Right lung (tissue), 10 donors: ENCODE measurements at places on chromosomes 1 and 21. TPM values are rescaled to one million over a fixed set of nuclear protein-coding genes. Genes with fewer than 3 reads are reported as not detected.

The SPRR2E gene
- polyA plus RNA-seq, result not detected

DNA sequence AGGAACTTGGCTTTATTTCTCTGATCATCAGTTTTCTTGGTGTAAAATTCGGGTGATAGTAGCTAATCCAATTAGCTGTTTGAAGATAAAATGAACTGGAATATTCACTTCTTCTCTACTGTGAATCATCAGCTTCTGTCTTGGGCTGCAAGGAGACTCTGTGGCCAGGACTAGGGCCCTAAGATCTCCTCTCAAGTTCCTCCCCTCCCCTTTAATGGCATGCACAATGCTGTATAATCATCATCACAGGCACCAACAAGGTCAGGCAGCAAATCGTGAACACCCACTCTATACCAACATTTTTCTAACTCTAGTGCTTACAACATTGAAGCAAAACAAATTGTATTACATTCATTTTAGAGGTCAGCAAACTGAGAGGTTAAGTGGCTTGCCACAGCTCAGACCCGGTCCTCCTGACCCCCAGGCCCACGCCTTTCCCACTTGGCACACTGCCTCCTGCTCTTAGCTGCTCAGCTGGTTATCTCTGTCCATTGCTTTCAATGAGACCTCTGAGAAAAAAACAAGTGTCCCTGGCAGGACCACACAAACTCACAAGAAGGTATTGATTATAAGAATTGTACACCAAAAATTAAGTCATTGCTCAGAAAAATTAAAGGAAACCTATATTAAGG, 31.8 kb downstream of the LRRC52 start:
- DNase-seq, result no peak

DNA sequence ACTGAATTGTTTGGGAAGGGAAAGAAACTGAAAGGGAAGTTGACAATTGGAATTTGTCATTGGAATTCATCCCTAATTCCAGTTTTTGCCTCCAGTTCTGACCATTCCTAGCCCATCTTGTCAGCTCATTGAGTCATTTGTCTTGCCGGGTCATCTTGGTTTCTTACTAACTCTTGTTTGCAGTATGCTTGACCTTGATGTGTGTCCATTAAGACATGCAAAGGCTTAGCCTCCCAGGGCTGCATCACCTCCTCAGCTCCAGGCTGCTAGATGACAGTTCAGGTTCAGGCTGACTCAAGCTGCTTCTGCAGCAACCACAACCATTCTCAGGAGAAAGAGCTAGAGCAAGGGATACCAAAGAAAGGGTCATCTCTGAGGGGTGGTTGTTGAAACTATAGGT, 151.3 kb upstream of the PTGFR start:
- DNase-seq, result no peak

DNA sequence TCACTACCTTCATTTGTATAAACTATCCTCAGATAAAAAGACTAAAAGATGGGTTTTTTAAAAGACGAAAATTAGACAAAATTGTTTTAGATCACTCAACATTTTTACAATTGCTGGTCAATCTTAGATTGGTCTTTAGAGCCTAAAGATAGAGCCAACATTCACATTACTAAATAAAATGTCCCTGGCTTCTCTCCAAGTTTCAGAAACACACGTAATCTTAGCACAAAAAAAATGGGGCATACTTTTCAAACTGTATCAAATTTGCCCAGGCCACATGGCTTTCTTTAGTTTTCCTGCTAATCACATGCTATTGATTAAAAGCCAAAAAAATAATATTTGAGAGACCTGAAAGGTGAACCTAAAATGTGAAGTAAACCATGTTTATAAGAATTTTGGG, 288.1 kb downstream of the DPYD start:
- DNase-seq, result no peak

- no peak for DNase-seq
These were observed 430.1 kb upstream of the USP24 start for GRCh38 chr1:55645270-55645669.
